ENCODE measurements at places on chromosomes 6 and 20.

DNA sequence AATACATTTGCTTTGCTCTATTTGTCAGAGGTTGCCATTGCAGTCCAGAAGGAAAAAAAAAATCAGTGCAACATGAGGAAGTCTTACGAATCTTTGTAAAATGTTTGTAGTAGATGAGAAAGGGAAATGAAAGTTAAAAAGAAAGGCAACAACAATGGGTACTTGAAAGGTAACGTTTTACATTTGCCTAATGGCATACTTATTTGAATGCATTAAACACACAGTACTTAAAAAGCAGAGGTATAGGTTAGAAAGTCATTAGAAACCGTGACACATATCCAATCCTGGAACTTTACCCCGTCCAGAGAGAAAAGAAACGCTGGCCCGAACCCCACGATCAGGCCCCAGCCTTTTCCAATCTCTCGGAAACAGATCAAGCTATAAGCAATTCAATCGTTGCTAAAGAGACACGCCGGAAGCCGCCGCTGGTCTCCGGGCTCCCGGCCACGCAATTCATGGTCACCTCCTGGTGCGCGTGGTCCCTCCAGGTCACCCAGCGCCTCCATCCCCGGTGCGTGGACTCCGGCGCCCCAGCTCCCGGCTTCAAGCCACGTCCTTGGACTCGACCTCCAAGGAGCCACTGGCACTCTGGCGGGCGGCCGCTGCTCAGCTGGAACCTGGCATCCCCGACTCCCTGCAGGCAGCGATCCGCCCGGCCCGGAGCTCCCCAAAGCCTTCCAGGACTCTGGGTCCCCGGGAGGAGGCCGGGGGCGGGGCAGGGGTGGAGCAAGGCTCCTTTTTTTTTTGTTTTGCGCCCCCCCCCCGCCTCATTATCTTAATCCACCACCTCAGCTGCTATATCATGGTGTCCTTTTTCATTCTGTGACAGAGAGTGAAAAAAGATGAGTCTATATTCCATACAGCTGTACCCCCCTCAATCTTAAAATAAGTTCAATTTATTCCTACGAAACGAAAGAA, at the start of gene SLC18B1:
Gene SLC18B1 (minus strand): TSS at position 687 of the 918 bp plus-strand sequence. CDS start 181 bp downstream, at position 506.
- H3K27ac ChIP-seq = peak within 1 kb of the TSS; percentile 93
- H3K4me3 ChIP-seq = no peak within 1 kb of the TSS
- peaks cover 7% of the 10 kb centered on the region for H3K4me1 ChIP-seq

- peaks cover 6% of the 10 kb centered on the region for H3K4me1 ChIP-seq
- no peaks in the 10 kb centered on the region for H3K36me3 ChIP-seq
- no peak overlapping the region for H3K4me3 ChIP-seq
- H3K27ac ChIP-seq = no peak overlapping the region
- no peak for DNase-seq
- peaks cover 11% of the 10 kb centered on the region for H3K27me3 ChIP-seq
Observed at GRCh38 chr6:15905488-15906419, 223.1 kb upstream of the MYLIP start.

GRCh38 chr6:55897346-55897745, 22.0 kb upstream of the BMP5 start:
- H3K4me1 ChIP-seq = no peaks in the 10 kb centered on the region
- no peak overlapping the region for H3K27ac ChIP-seq
- no peak overlapping the region for H3K4me3 ChIP-seq
- H3K36me3 ChIP-seq = no peaks in the 10 kb centered on the region
- H3K27me3 ChIP-seq = no peaks in the 10 kb centered on the region
- DNase-seq = no peak

GRCh38 chr6:1076531-1077459, 235.1 kb upstream of the FOXQ1 start:
- H3K27ac ChIP-seq = no peak overlapping the region
- H3K27me3 ChIP-seq = peaks cover 19% of the 10 kb centered on the region
- DNase-seq = no peak
- peaks cover 2% of the 10 kb centered on the region for H3K36me3 ChIP-seq
- H3K4me1 ChIP-seq = no peaks in the 10 kb centered on the region

DNA sequence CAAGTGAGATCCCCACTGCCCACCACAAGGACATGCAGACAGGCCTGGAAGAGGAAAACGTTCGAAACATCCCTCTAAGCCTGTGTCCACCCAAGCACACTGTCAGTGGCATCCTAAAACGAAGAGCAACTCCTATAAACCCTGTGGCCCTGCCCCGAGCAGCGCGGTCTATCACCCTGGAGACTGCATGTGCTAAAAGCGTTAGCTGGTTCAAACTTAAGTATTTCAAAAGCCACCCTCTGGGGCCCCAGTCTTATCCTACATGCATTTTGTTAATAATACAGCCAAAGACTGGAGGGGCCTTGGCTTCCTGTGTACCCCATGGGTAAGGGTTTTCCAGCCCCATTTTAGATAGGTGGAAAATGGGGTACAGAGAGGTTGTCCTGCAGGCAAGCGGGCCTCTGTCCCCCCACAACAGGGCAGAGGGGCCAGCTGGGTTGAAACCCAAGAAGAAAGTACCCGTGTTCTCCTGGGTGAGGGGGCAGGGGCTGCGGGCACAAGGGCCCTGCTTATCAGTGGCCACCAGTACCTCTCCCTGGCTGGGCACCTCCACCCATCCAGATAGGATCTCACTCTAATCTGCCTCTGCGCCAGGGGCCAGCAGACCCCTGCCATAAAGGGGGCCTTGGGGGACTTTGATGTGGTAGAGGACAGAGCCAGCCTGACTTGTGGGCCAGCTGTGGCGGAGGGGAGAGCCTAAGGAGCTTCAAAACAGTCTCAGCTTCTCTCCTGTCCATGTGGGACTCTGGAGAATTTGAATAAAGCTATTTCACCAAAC, 28.3 kb downstream of the PREX1 start:
- DNase-seq = no peak
- peak overlapping the region; percentile 70 for H3K4me3 ChIP-seq
- peaks cover 21% of the 10 kb centered on the region for H3K36me3 ChIP-seq
- peak overlapping the region; percentile 75 for H3K27ac ChIP-seq
- no peaks in the 10 kb centered on the region for H3K27me3 ChIP-seq

DNA sequence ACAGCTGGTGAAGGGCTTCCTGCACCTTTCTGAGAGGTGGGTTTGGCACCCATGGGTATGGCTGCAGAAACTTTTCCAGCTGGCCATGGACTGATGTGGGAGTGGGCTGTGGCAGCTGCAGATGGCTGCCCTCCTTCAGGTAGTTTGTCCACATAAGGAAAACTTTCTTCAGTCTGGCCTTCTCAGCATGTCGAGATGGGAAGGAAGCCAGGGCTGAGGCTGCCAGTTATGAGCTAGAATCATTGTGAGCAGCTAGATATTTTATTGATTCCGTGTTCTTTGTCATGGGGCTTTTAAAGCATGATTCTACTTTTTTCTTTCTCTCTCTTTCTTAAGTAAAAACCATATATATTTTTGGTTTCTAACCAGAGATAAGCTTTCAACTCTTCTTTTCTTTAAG, 16.6 kb downstream of the NKX2-4 start:
- no peak for DNase-seq
- no peak overlapping the region for H3K4me3 ChIP-seq
- no peak overlapping the region for H3K27ac ChIP-seq
- peaks cover 3% of the 10 kb centered on the region for H3K4me1 ChIP-seq
- no peaks in the 10 kb centered on the region for H3K27me3 ChIP-seq
- peaks cover 44% of the 10 kb centered on the region for H3K36me3 ChIP-seq

GRCh38 chr20:9495701-9496100, 18.7 kb upstream of the LAMP5 start:
- H3K36me3 ChIP-seq = no peaks in the 10 kb centered on the region
- DNase-seq = no peak
- H3K27me3 ChIP-seq = no peaks in the 10 kb centered on the region
- no peak overlapping the region for H3K4me3 ChIP-seq

DNA sequence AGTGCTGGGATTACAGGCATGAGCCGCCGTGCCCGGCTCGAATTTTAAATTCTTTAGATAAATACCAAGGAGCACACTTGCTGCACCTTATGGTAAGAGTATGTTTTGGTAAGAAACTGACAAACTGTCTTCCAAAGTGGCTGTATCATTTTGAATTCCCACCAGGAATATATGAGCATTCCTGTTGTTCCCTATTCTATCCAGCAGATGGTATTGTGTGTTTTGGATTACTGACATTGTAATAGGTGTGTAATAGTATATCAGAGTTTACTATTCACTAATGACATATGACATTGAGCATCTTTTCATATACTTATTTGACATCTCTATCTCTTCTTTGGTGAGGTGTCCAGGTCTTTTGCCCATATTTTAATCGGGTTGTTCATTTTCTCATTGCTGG, 40.5 kb downstream of the TGM6 start:
- no peak for DNase-seq
- no peaks in the 10 kb centered on the region for H3K4me1 ChIP-seq
- H3K4me3 ChIP-seq = no peak overlapping the region
- H3K27ac ChIP-seq = no peak overlapping the region

DNA sequence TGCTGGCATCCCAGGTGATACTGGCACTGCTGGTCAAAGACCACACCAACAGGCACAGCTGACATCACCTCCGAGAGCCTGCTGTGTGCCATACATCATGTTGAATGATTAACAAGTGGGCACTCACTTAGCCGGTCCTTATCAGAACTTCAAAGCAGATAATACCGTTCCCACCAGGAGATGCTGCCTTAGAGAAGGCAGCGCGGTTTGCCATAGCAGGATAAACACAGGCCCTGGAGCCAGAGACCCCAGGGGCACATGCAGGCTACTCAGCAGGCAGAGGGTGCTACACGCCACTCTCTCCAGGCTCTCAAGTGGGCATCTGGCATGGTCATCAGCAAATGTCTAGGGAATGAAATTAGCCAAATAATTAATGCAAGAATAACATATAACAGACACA, 86.5 kb upstream of the CST7 start:
- DNase-seq = no peak
- H3K27me3 ChIP-seq = peaks cover 29% of the 10 kb centered on the region
- no peaks in the 10 kb centered on the region for H3K36me3 ChIP-seq
- H3K4me3 ChIP-seq = no peak overlapping the region
- no peak overlapping the region for H3K27ac ChIP-seq
- no peaks in the 10 kb centered on the region for H3K4me1 ChIP-seq

DNA sequence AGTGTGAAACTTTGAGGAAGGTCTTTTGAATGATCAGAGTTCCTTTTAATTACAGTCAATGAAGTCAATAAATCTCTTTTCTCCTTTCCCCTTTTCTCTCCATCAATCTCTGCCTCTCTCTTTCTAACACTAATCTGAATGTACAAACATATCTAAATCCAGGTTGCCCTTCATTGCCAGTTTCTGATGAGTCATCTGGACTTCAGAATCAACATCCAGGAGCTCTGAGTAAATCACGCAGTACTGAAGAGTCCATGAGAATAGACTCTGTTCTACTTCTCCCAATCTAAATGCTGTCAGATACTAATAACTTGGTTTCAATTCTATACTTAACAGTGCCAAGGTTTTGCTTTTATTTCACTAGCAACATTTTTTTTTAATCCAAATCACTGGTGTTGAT, 238.7 kb upstream of the THEMIS start:
- no peak overlapping the region for H3K4me3 ChIP-seq
- H3K4me1 ChIP-seq = no peaks in the 10 kb centered on the region
- H3K27me3 ChIP-seq = no peaks in the 10 kb centered on the region
- H3K27ac ChIP-seq = no peak overlapping the region
- H3K36me3 ChIP-seq = no peaks in the 10 kb centered on the region

GRCh38 chr20:25686081-25687067, 10.3 kb downstream of the ZNF337 start:
- peaks cover 8% of the 10 kb centered on the region for H3K36me3 ChIP-seq
- H3K4me1 ChIP-seq = peaks cover 19% of the 10 kb centered on the region
- DNase-seq = no peak
- H3K27me3 ChIP-seq = no peaks in the 10 kb centered on the region

DNA sequence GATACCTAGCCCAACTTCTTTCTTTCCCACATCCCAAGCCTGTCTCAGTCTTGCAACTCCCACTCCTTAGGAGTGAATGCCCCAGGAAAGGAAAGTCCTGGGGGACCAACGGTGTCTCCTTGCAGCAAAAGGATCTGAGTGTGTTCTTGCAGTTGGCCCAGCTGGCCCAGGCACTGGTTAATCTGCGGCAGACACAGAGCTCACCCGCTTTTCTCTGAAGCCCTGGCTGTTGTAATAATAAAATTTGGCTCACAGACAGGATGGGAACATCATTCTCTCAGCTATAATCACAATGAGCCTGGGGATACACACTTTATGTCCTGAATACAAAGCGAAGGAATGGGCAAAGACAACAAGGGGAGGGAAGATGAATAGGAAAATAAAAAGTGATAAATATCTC, 287.0 kb upstream of the PRND start:
- H3K27ac ChIP-seq = no peak overlapping the region
- peaks cover 31% of the 10 kb centered on the region for H3K27me3 ChIP-seq
- H3K4me3 ChIP-seq = no peak overlapping the region
- H3K4me1 ChIP-seq = no peaks in the 10 kb centered on the region
- DNase-seq = no peak
- H3K36me3 ChIP-seq = peaks cover 3% of the 10 kb centered on the region

- no peaks in the 10 kb centered on the region for H3K36me3 ChIP-seq
- H3K4me3 ChIP-seq = no peak overlapping the region
- DNase-seq = no peak
- H3K27ac ChIP-seq = no peak overlapping the region
Observed at GRCh38 chr6:146885708-146886457, 287.1 kb downstream of the ADGB start.

GRCh38 chr6:115067690-115068447, 725.0 kb upstream of the HS3ST5 start:
- no peak overlapping the region for H3K4me3 ChIP-seq
- no peaks in the 10 kb centered on the region for H3K27me3 ChIP-seq
- no peaks in the 10 kb centered on the region for H3K4me1 ChIP-seq
- H3K27ac ChIP-seq = no peak overlapping the region
- no peak for DNase-seq

DNA sequence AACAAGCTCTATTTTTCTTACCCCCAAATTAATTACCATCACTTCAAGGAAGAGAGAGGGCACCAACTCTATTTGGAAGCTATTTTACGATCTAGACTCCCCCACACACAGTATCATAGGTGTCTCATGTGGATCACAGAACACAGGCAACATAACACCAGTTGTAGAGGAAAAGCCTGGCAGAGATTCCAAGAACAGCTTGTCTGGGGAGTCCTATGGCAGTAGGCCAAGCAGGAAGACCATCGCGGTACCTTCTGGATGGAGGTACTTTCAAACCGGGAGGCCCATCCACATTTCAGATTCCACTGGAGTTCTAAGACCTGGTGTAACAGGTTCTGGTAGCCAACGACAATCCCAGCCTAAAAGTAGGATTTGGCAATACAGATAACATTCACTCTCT, 37.6 kb upstream of the SPDEF start:
- H3K4me1 ChIP-seq = peaks cover 25% of the 10 kb centered on the region
- peaks cover 16% of the 10 kb centered on the region for H3K36me3 ChIP-seq
- no peak for DNase-seq
- no peak overlapping the region for H3K4me3 ChIP-seq

GRCh38 chr6:11058406-11058805, 14.3 kb upstream of the ELOVL2 start:
- no peak overlapping the region for H3K27ac ChIP-seq
- no peak for DNase-seq
- H3K4me3 ChIP-seq = no peak overlapping the region
- H3K36me3 ChIP-seq = no peaks in the 10 kb centered on the region

- H3K36me3 ChIP-seq = peaks cover 2% of the 10 kb centered on the region
- H3K27ac ChIP-seq = no peak overlapping the region
- H3K4me1 ChIP-seq = no peaks in the 10 kb centered on the region
- no peaks in the 10 kb centered on the region for H3K27me3 ChIP-seq
Observed at GRCh38 chr6:169566961-169567750, 134.7 kb downstream of the WDR27 start.

- H3K4me3 ChIP-seq = peak overlapping the region; percentile 93
- no peaks in the 10 kb centered on the region for H3K36me3 ChIP-seq
- no peaks in the 10 kb centered on the region for H3K27me3 ChIP-seq
- no peak for DNase-seq
- H3K4me1 ChIP-seq = peaks cover 28% of the 10 kb centered on the region
Observed at GRCh38 chr6:141484711-141485110, 648.0 kb upstream of the GJE1 start.
